Hepatocyte (in vitro differentiated cells): ENCODE measurements at places on chromosomes 11 and 22. TPM values are rescaled to one million over a fixed set of nuclear protein-coding genes. Genes with fewer than 3 reads are reported as not detected.

- no peak for DNase-seq
These were observed 11.9 kb downstream of the SNX19 start for GRCh38 chr11:130904380-130904779.

- no peak for DNase-seq
These were observed 19.6 kb downstream of the APOL4 start for GRCh38 chr22:36182056-36182455.

DNA sequence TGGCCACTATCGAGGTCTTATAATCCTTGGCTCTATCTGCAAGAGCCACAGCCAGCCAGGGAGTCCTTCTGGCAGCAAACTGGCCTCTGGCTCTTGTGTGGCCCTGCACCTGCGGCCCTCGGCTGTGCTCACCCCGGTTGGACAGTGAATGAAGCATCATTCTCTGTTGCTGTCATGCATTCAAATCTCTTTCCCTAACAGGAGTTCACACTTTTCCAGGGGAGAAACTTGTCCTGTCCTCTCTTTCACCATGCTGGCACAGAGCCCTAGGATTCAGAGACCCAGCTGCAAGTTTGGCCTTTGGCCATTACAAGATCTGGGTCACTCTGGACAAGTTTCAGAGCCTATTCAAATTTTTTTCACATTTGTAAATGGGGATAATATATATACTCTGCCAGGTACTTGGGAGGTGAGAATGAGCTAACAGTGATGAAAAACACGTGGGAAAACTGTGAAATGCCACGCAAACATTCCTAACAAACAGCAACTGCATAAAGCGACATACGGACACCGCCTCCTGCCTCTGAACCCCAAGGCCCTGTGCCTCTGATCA lies 34.2 kb downstream of the TMEM184B start:
- DNase-seq = no peak

DNA sequence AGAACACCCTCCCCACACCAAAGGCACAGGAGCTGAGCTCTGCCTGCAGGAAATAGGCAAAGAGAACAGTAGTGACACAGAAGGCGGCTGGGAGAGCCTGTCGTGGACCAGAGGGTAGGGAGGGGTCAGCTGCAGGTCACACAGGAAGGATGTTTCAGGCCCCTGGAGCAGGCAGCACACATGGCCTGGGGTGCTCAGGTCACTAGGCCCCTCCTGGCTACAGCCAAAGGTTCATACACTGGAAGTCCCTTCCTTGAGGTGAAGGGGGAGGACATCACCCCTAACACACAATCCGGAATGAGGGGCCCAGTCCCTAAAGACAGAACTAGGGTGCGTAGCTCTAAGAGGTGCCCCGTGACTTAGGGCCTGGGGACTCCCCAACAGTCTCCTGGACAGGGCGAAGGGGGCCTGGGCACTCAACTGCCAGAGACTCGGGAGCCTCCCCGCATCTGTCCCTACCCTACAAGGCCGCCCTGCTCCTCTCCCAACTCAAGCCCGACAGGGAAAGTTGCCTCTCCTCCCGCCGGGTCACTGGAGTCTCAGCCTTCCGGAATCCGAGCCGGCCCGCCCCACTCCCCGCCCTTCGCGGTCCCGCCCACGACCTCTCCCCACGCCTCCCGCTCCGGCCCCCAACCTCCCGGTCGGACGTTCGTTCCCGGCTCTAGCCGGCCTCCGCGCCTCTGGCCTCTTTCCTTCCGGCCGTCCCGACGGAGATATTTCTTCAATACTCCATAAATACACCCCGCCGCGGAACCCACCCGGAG lies at the start of gene CYB5R2:
TSS of gene CYB5R2 (minus strand) at position 541 of the 764 bp plus-strand sequence. CDS start 675 bp downstream, outside the sequence.
- peak; percentile 86 for DNase-seq

DNA sequence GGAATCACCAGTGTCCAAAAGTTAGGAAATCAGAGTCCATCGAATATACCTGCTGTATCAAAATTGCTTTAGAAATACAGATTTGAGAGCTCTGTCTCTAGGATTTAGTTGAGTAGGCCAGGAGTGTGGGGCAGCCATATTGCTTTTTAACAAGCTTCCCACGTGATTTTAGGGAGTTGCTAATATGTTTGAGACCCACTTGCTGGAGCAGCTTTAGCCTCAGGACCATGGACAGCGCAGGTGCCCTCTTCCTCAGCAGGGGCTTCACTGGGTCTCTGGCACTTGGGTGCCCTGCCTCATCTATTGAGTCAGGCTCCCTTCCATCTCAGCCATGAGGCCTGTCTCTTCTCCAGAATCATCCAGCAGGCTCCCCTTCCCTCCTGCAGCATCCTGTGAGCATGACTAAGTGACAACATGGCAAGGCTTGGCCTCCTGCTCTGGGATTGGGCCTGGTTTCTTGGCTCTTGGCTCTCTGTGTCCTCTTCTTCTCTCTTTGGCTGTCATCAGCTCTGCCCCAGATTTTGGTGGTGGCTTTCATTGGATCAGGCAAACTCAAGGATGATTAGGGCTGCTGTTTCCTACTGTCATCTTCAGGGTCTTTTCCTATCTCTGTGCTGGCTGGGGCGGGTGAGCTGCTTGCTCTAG lies 70.0 kb downstream of the SGSM1 start:
- DNase-seq = peak; percentile 63

GRCh38 chr22:27632451-27633295 lies 168.9 kb downstream of the MN1 start:
- DNase-seq = peak; percentile 78

- DNase-seq = no peak
These were observed 8.2 kb downstream of the ZNF70 start for GRCh38 chr22:23742505-23743264.

- no peak for DNase-seq
These were observed 239.8 kb upstream of the ARHGAP20 start for GRCh38 chr11:110951950-110952503.

DNA sequence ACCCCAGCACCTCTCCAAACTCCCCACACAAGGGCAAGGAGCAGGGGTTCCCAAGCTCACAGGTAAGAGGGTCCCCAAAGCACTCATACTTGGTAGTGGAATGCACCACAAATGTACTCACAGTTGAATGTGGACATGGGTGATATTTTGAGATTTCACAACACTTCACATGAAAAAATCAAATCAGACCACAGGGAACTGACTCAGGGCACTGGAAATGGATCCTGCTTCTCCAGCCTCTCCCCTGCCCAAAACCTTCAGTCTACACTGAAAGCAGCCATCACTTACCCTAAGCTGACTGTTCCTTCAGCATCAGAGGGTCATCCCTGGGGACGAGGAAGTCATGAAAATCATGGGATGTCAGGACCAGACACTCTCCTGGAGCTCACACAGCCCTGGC lies 40.2 kb downstream of the SCGB1A1 start:
- no peak for DNase-seq

DNA sequence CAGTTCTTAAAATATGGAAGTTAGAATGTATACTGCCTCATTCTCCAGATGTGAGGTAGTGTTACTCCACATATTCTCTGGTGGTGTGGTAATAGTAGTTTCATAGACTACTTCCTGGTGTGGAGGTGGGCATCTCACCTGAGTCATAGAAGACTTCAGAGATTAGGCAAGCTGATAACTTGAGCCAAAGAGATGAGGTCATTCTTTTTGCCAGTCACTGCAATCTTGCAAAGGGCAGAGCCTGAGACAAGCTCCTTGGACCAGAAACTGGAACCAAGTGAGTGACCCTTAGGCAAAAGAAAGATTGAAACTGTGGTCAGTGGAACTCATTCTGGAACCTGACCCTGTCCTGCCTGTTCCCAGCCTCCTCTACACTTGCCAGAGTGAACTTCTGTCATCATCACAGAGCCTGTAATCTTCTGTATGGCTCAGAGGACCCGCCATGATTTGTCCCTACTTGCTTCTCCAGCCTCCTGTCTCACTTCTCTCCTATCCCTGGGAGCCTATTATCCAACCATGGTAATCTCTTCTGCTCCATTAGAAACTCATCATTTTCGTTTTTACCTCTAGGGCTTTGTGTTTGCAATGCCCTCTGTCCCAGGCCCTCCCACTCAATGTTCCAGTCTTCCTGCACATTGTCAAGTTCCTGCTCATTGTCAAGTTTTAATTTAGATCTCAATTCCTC lies 10.6 kb upstream of the CCDC83 start:
- DNase-seq = peak; percentile 59

DNA sequence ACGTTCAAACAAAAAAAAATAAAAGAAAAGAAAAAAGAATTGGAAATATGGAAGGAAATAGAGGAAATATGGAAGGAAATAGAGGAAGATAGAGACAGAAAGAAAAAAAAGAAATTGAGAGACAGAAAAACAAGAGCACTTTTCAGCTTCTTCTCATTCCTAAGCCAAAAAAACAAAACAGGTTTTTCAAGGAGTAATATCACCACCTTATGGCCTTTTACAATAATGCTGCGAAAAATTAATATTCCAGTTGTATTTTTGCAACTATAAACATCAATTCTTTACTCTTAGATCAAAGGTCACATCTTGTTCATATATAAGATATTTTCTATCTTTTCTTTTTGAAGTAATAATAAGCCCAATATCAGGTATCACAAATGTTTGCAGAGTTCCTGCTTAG lies 328.3 kb downstream of the FAT3 start:
- DNase-seq = no peak

- DNase-seq = no peak
These were observed 19.4 kb downstream of the RSPH14 start for GRCh38 chr22:23122216-23122957.

- DNase-seq = no peak
These were observed 47.1 kb upstream of the CLDN5 start for GRCh38 chr22:19571207-19571795.

DNA sequence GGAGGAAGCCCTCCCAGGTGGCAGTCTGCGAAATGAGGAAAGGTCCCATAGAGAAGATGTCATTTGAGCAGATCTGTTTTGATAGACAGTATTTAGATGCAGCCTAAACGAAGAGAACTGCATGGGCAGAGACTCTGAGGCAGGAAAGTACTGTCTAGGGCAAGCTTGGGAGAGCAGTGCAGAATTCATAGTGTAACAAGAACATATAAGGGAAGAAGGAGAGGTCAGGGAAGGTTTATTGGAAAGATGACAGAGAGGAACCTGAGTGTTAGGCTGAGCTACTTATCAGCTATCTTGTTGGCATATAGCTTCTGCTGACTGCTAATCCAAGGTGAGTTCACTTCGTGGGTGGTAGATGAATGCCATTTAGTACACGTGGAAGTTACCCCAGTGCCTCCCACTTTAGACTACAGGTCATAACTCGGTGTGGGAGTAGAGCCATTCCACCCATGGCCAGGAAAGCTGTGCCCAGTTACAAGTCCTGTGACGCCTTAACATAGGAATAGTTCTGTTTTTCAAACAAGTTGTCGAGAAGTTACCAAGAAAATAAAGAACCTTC lies 99.5 kb downstream of the DBX1 start:
- no peak for DNase-seq

DNA sequence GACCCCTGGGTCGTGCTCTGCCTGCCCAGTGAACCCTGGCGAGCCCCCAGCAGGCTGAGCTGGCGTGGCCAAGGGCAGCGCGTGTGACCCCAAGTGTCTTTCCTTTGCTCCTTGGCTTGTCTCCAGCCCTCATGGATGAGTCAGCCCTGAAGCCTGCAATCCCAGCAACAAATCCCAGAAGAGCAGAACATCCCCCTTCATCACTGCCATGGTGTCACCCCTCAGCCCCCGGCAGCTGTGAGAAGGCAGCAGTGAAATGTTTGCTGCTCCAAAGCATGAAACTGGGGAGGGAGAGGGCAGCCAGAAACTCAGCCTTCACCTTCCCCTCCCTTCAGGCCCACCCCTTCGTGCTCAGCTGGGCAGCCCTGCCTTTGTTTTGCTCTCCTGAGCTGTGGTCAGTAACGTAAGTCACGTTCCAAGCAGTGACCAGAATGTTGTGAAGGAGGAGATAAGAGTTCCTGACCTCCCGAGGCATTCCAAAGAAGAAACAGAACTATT lies 29.8 kb downstream of the ADAMTS15 start:
- DNase-seq = peak; percentile 73

DNA sequence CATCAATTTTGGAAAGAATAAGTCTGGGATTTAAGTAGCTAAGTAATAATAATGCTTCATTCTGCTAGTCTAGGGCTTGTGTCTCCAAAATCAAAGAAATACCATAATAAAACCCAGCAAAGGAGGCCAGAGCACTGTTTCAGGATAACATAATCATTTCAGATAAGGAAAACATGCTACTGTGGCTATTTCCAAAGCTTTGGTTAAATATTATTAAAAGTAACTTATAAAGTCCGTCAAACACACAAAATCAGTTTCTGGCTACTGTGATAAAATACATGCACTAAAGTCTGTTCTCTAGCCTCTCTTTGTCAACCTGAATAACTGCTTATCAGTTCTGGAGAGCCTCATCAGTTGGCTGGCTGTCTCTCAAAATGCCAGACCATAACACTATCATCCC lies 1.5 kb upstream of the OR6T1 start:
- DNase-seq = no peak

GRCh38 chr11:103958475-103959215 lies 77.8 kb upstream of the DDI1 start:
- DNase-seq = no peak

GRCh38 chr11:2289859-2290258 lies 11.9 kb downstream of the C11orf21 start:
- DNase-seq = no peak

GRCh38 chr11:27158456-27159334 lies 118.1 kb downstream of the BBOX1 start:
- DNase-seq = peak; percentile 85

DNA sequence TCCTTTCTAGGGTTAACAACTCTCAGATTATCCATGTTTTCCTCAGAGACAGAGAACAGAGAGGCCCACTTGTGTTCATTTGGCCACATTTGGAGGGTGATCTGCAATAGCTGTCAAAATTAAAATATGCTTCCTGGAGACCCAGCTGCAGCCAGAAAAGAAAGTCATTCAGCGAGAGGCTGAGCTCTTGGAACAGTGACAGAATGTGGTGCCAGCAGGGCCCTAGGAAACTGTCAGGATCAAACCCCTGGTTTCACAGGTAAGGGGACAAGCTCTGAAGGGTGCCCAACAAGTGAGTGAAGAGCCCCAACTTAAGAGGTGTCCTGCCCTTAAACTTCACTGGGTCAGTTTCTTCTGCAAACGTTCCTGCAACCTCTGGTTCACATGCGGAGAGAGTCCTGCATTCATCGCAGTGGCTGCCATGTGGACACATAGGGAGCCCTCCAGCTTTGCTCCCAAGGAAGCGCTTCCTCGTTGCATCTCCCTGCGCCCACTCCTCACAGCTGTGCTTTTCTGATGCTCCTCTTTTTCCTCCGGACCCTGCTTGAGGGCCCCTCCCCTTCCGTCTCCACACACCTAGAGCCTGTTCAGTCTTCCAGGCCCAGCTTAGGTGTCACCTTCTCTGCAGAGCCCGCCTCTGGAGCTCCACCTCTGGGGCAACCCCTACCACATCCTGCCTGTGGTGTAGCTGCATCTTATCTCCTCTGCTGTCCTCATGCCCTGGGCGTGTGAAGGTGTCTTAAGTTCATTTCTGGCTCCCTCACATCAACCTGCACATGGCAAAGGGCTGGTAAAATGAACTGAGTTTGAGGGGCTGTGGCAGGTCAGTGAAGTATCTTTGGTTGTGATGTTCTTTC lies 3.9 kb downstream of the UCP3 start:
- no peak for DNase-seq

- no peak for DNase-seq
These were observed 56.9 kb downstream of the PANX1 start for GRCh38 chr11:94185416-94186084.

GRCh38 chr11:120471131-120471530 lies 40.4 kb upstream of the GRIK4 start:
- no peak for DNase-seq

The THRSP gene
- 0.17 TPM in 1 of 2 replicates, not detected in the other for total RNA-seq

The GGTLC2 gene
- total RNA-seq = 0.37 TPM in 1 of 2 replicates, not detected in the other

The NXF1 gene
- total RNA-seq = 37.2 and 37.6 TPM in 2 replicates

The OSBP2 gene
- total RNA-seq = 18.8 and 23.0 TPM in 2 replicates
